ENCODE measurements at places on chromosomes 12 and 14.

- DNase-seq = no peak
These were observed 69.7 kb upstream of the CCND2 start for GRCh38 chr12:4203772-4204376.

GRCh38 chr14:81440041-81440440 lies 39.9 kb upstream of the STON2 start:
- no peak for DNase-seq

GRCh38 chr12:89959179-89959578 lies 250.5 kb upstream of the ATP2B1 start:
- no peak for DNase-seq

DNA sequence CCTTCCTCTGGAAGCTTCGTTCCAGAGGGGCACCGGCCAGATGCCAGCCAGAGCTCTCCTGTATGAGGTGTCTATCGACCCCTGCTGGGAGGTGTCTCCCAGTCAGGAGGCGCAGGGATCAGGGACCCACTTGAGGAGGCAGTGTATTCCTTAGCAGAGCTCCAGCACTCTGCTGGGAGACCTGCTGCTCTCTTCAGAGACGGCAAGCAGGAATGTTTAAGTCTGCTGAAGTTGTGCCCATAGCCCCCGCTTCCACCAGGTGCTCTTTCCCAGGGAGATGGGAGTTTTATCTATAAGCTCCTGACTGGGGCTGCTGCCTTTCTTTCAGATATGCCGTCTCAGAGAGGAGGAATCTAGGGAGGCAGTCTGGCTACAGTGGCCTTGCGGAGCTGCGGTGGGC lies 22.2 kb upstream of the NAV3 start:
- no peak for DNase-seq

DNA sequence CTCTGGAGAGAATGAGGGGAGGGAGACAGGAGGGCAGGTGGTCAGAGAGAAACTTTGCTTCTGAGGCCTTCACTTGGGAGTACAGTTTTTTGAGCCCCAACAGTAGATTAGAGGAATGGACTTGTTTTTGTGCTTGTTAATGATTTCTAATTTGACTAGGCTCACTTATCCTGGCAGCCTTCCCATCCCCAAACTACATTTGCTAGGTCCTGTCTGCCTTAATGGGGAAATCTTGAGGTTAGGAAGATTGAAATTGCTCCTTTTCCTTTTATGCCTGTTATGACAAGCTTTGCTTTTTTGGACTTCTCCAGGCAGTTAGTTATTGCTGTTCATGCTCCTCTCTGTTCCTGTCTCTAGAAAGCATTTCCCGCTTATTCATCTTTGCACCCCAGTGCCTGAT lies 37.7 kb downstream of the SYNE2 start:
- no peak for DNase-seq

DNA sequence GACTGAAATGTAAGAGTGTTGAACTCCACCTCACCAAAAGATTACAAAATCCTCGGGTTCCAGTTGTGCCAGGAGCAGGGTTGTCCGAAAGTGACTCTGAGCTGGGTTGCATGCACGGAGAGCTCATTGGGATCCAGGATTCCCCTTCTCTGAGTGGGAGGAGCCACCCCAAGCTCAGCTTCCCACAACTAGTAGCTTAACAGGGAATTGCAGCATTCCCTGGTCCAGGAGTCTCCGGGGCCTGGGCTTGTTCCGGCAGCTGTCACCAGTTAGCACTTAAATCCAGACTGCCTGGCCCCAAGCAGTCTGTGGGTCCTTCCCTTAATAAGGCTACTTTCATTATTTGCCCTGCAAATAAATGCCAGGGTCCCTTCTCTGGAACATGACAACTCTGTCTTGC lies 50.1 kb downstream of the CD9 start:
- DNase-seq = no peak

DNA sequence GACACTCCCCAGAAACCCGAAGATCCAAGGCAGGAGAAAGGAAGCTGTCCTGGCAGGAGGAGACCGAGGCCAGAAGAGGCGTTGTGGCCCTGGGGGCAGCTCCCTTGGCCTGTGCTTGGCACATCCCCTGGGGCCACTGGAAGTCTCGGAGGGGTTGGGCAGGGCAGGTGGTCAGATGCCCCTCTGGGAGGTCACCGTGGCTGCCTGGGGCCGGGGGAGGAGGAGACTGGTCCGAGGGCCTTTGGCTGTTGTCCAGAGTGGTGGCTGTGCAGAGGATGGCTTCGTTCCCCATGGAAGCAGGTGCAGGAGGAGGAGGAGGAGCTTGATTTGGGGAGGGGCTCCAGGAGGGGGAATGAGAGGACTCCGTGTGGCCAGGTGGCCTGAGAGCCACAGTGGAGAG lies 3.3 kb upstream of the NUDT14 start:
- no peak for DNase-seq

GRCh38 chr14:50008974-50009373 lies 107.4 kb downstream of the VCPKMT start:
- peak; percentile 49 for DNase-seq

GRCh38 chr12:58211211-58211610 lies 269.8 kb downstream of the ATP23 start:
- DNase-seq = no peak

- no peak for DNase-seq
These were observed 54.4 kb downstream of the SRGAP1 start for GRCh38 chr12:63898764-63899337.

DNA sequence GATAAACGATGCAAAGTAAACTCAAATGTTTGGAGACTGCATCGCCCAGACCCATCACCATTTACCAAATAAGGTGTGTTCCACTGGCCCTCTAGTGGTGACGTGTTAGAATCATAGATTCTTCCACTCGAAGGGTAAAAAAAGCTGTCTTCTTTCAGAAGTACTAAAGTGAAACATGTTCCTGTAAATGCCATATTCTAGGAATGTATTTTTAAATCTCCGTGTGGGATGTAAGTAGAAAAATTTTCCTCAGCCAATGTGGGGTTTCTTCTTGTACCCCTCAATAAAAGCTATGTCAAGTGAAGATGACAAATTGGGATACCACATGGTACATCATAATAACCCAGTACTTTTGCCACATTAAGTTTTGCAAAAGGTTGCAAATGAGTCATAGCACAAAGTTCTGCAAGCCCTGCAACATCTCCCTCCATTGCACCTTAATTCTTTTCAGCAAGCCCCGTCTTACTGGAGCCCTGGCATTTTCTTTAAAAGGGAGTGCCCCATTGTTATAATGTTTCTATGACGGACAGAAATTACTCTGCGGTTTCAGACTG lies 100.8 kb downstream of the CCER1 start:
- DNase-seq = peak; percentile 50

DNA sequence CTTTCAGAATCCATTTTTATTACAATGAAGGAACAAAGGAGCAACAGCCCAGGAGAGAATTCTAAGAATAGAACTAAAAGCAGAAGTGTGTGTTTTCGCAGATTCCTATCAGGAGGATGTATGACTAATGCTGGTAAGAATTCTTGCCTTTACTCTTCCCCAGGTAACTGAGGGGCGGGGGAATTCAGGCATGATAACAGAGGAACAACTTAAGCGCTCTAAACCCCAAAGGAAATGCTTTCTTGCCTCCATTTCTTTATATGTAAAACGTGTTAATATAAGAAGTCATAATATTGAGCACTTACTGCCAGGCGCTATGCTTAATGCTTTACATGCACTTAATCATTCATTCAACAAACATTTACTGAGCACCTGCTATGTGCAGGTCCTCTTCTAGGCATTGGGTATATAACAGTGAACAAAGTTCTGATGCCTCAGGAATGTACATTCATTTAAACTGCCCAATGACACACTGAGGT lies 4.5 kb downstream of the HCAR1 start:
- DNase-seq = peak; percentile 4
